Mucosa of descending colon (tissue), 3 donors: ENCODE measurements at places on chromosomes 1 and 21.

- DNase-seq, result no peak
Observed at GRCh38 chr1:15429701-15430149, 8.5 kb upstream of the CTRC start.

- no peak for DNase-seq
Observed at GRCh38 chr1:184462155-184462554, 75.3 kb downstream of the C1orf21 start.

DNA sequence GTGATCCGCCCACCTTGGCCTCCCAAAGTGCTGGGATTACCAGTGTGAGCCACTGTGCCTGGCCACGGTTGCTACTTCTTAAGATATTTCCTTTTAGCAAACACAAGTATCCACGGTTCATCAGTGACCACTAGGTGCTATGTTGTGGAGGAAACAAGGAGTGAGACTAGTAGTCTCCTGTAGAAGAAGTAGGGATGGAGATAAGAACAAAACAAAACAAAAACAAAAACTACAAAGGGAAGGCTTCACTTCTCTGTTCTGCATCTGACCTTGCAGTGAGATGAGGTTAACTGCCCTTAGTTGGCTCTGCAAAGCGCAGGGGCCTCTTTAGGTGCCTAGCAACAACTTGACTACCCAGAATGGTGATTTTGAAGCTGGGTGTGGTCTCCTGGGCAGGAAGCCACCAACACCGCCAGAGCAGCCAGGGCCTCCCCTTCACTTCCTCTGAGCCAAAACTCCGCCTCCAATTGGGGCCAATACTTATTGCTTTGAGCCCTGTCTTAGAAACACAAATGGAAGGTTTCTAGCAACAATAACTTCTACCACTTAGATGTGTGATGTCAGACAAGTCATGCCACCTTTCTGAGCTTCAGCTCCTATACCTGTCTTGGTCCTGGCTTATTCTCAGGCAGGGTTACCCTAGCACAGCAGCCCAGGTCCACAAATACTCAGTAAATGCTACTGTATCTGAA, 12.8 kb upstream of the CDC42 start:
- peak; percentile 82 for DNase-seq

GRCh38 chr1:147167365-147167764, 4.9 kb downstream of the PRKAB2 start:
- no peak for DNase-seq

DNA sequence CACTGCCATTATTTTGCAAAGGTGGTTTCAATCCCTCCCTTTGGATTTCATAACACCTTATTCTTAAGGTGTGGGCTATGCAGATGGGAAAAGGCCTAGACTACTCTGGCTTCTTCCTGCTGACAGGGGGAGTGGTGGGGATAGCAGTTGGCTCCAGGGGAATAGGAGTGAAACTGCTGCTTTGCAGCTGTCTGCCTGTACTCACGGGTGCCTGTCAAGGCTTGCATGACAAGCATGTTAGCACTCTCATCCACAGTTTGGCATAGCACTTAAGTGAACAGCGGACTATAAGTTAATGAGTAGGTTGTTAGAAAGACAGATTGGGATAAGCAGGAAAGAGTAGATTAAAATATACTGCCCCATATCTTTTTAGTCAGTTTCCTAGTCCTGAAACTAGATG, 287.5 kb upstream of the DAB1 start:
- DNase-seq, result no peak
